Right ventricle myocardium superior (tissue), 1 donor: ENCODE measurements at places on chromosomes 11 and 22.

DNA sequence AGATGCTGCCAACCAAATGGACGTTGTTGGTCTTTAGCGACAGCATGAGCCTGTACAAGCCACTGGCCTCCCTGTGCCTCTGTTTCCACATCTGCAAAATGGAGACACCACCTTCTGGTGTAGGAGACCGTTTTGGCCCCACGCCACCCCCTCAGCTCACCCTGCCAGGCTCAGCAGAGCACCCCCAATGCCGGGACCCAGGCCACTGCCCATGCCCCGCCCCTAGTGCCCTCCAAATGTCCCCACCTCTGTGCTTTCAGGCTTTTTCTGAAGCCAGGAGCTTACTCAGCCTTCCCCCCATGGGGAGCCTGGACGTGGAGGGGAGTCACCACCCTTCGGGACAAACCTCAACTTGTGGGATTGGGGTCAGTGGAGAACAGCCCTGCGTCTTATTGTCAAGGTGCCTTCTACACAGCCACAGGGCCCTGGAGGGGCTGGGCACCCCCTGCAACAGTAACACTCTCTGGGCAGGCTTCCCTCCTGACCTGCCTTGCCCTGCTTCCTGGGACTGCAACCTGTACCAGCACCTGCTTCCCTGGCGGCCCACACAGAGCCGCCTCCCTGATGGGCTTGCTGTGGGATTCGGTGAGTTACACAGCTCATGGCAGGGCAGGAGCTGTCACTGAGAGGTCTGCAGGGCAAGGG is 24.6 kb upstream of the RTL6 start:
- no peak for DNase-seq

DNA sequence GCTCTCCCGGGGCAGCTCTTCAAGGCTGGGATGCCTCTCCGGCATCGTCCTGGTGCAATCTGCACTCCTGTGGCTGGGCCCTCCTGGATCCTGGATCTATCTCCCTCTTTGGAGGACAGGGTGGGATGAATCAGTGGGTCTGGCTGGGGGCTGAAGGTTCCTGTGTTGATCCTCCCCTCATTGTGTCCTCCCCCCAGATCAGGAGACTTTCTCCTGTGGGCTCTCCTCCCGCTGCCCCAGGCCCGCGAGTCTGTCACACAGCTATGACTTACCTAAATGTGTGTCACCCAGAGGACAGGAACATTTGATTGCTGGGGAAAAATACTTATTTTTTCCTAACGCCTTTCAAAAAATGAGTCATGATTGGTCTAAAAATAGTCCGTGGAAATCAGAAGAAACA is 106.8 kb upstream of the NECTIN1 start:
- no peak for DNase-seq

- DNase-seq, result no peak
These were observed 88.2 kb upstream of the SEPTIN5 start for GRCh38 chr22:19626042-19626587.

DNA sequence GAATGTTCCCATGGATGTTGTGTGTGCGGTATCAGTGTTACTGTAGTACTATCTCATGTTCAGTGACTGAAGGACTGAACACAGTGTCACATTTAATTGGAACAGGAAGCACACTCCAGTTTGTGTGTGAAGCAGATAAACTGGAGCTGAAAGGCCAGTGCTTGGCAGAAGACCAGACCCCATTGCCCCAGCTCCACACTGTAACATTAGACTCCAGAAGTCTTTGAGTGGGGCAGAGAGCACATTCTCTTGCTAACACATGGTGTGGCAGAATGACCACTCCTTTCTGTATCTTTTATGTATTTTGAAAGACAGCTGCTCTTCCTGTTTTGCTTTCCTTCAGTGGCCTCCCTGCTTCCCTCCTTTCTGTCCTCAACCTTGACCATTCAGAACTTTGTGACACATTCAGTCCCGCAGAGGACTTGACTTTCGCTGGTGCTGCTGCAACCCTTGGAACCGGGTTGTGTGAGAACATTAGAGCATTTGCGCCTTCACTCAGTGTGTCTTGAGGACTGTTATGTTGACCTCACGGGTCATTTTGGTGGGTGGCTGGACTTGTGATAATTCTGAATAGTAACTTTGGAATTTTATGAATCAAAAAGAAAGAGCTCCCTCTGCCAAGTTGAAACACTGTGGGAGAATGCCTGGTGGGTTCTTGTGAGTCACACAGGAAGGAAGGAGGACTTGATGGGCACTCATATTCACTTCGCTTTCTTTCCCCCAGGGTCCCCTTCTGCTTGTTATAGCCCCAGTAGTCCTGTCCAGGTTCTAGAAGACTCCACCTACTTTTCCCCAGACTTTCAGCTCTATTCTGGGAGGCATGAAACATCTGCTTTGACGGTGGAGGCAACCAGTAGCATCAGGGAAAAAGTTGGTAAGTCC is 26.4 kb downstream of the AMOTL1 start:
- peak; percentile 81 for DNase-seq

DNA sequence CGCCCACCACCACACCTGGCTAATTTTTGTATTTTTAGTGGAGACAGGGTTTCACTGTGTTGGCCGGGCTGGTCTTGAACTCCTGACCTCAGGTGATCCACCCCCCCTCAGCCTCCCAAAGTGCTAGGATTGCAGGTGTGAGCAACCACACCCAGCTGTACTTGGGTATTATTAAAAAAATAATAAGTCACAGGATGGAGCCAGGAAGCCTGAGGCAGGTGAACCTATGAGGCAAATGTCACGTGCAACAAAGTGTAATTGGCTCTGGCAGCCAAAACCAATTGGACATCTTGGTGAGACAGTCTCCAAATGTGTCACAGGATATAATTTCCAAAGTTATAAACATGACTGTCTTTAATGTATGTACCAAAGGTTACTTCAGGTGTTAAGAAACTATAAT is 24.0 kb upstream of the MALAT1 start:
- no peak for DNase-seq

- no peak for DNase-seq
These were observed 36.4 kb upstream of the E2F8 start for GRCh38 chr11:19276859-19277808.

GRCh38 chr11:5276697-5277096 is 7.0 kb upstream of the HBE1 start:
- no peak for DNase-seq

DNA sequence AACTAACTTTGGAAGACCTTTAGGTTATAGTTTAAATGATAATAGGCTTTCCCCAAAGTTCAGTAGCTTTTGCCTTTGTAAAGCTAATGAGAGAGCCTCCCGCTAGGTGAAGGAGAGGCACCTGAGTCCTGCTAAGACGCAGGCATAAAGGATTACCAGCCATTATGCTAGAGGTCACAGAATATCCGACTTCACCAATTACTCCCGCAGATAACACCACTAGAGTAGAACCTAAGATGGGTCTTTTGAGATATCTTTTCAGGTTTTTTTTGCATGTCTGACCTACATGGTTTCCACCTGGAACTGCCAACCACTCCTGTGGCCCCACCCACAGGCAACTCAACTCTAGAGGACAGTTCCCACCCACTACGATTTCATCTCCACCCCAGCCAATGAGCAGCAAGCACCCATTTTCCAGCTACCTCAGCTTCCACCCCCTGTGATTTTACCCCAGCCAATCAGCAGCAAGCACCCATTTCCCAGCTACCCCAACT is 314.3 kb downstream of the BRD1 start:
- DNase-seq, result no peak
